ENCODE measurements at places on chromosomes 16 and 17.

GRCh38 chr17:2319051-2319450 is 15.3 kb downstream of the SRR start:
- no peak for DNase-seq

- DNase-seq, result no peak
Observed at GRCh38 chr16:80718480-80719220, 85.7 kb downstream of the CDYL2 start.

DNA sequence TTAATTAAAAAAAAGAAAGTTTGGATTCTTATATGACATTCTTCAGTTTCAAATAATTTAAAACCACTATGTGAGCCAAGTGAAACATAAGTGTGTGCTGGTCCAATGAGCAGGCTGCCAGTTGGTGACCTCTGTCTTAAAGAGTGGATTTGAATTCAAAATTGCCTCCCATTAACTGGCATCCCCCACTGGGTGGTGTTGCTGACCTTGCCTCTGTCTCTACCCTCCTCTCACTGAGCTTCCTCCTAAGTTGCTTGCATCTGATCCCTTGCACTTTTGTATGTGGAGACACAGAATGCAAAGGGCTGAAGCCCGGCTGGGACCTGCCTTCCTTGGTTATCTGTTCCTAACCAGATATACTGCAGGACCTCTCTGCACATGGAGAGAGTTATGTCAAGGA is 160.6 kb downstream of the CYLD start:
- DNase-seq, result no peak

DNA sequence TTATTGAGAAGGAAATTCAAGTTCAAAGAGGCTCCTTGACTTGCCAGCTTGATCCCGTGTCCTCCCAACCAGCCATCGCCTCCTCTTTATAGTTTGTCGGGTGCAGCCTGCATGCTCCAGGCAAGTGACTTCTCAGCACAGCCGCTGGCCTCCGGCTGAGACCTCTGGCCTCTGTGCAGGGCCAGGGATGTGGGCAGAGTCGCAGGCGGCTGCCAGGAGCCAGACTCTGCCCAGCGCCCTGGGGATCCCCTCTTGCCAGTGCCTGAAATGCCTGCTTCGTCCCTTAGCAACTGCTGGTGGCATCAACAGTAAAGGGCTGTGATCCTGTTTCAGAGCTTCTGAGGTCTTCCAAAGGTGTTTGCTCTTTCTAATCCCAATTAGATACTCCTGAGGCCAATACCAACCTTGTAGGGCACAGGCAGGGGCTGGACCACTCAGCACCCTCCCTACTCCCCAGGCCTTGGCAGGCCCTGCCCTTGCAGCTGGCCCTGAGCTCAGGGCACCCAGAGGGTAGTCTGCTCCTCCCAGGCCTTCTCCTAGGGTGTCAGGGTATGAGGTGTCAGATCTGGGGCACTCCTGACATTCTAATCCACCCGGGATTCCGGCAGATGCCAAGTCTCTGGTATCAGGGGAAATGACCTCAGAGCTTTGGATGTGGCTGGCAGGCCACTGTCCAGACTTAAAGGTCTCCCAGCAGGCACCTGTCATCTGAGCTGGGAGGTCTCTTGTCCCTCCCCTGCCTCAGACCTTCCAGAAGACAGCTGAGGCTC is 68.0 kb upstream of the SIAH1 start:
- no peak for DNase-seq

GRCh38 chr16:57479976-57480753 is 6.1 kb downstream of the DOK4 start:
- no peak for DNase-seq

GRCh38 chr17:12222392-12222791 is 201.7 kb downstream of the MAP2K4 start:
- DNase-seq, result no peak

DNA sequence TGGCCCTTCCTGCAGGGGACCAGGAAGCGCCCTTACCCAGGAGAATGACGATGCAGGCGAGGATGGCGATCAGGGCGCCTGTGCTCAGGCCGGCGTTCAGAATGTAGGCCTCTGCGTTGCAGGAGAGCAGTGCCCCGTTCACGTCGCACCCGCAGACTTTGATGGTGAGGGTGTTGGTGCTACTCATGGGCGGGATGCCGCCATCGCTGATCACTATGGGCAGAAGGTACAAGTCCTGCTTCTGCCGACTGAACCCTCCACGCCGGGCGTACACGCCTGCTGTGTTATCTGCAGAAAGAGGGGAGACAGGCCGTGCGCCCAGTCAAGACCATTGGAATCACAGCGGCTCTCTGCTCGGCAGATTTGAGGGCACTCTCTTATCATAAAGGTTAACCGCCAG is 171.1 kb downstream of the CDH11 start:
- no peak for DNase-seq

DNA sequence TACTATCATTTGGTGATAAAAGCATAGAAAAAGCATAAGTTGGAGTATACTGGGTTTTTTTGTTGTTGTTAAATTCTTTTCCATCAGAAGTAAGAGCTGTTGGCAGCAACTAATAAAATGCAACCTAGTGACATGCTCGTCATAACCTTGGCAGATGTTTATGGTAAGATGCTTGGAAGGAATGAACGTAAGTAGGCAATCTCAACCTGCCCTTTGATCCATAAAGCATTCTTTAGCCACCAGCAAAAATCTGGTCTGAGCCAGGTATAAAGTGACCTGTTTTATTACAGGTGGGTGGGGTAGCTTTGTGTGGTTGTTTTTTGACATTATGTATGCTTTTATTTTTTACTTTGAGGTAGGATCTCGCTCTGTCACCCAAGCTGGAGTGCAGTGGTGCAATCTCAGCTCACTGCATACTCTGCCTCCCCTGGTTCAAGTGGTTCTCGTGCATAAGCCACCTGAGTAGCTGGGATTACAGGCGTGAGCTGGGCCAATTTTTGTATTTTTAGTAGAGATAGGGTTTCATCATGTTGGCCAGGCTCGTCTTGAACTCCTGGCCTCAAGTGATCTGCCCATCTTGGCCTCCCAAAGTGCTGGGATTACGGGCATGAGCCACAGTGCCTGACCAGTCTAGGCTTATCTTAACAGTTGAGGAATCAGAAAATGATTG is 22.0 kb downstream of the WSB1 start:
- no peak for DNase-seq

DNA sequence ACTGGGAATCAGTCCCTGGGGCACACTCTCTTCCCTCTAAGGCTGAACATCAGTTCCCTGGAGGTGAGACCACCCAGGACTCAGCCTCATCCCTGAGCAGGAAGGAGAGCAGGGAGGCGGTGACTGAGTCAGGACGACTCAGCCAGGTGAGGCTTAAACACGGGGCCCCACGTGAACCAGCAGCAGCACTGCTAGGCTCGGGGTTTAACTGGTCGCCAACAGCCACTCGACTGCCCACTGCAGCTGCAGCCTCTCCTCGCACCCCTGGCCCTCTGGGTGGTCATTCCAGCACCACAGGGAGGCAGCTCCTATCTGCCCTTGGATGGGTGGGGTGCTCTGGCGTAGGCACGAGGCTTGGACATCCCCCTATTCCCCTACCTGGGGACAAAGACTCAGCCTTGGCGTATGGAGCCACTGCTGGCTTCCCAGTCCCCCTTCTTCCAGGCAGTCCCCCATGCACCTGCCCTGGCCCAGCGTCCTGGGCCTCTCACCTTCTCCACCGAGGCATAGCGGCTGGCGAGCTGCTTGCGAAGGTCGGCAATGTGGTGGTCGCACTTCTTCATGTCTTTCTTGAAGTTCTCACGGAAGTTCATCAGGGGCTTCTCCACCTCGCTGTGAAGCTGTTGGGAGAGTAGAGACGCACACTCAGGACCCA is 21.2 kb upstream of the RCVRN start:
- no peak for DNase-seq

DNA sequence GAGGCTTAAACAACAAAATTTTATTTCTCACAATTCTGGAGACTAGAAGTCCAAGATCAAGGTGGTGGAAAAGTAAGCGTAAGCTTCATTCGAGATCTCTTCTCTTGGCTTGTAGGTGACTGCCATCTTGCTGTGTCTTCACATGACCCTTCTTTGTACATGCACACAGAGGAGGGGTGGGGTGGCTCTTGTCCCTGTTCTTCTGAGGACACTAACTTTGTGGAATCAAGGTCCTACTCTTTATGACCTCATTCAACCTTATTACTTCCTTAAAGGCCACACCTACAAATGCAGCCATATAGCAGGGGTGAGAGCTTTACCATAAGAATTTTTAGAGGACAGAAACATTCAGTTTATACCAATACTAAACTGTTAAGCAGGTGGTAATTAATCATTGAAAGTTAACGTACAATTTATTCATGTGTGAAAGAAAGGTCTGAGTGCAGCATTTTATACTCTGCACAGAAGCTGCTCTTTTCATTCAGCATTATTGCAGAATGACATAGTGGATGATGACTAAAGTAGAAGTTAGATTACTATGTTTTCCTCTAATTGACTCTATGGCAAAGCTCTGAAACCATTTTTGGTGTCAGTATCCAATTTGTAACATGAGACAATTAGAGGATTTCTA is 139.9 kb upstream of the HLF start:
- no peak for DNase-seq

GRCh38 chr16:25148568-25149215 is 37.1 kb downstream of the LCMT1 start:
- DNase-seq, result peak; percentile 3

GRCh38 chr16:55513616-55514015 is 4.7 kb downstream of the LPCAT2 start:
- no peak for DNase-seq

- no peak for DNase-seq
Observed at GRCh38 chr16:50466170-50466569, 82.0 kb upstream of the NKD1 start.

- peak; percentile 74 for DNase-seq
Observed at GRCh38 chr17:64028874-64029464, 8.5 kb upstream of the ICAM2 start.

GRCh38 chr16:27526180-27526579 is 23.5 kb downstream of the GTF3C1 start:
- no peak for DNase-seq

DNA sequence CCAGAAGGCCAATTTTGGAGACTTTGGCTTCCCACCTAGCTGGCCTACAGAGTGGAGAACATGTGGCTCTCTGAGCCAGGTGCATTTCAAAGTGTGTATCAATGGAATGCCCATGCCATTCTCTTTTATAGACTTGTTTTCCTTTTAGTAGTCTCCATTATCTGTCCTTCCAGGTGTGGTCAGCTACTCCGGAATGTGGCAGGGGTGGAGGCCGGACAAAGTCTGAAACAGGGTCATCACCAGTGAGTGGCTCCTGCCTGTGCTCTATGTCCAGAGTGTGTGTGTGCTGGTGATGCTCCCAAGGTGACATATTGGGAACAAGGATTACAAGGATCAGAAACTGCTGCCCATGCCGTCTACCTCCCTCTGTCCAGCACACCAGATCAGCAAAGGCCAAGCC is 3.8 kb upstream of the TMEM220 start:
- DNase-seq, result no peak

DNA sequence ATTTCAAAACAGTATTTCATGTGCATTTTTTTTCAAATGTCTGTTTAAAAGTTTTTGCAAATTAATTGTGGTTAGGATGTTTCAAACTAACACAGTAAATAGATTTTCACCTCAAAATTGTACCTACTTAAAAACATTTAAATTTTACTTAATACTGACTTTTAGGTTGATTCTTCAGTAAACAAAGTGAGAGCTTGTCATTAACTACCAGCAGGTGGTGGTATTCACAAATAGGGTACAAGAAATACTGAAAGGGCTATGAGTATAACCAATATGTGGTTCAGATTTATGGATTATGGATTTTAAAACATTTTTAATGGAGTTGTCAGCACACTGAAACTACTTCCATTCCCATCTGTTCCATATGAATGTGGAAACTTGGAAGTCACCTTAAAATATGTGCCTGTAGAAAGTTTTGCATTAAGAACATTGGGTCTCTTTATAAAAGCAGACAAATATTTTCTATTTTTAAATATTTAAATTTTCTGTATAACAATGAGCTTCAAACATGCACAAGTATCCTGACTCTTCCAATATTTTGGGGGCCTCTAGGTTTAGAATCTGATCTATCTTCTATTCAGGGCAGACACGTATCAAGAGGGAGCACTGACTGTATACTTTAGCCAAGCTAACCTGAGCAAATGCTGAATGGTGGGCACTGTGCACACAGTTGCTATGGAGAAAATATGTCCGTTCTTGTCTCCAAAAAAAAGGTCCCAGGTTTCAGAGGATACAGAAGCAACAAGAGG is 155.6 kb downstream of the SNX11 start:
- DNase-seq, result no peak

GRCh38 chr17:32569171-32570080 is 82.6 kb downstream of the CDK5R1 start:
- DNase-seq, result no peak

GRCh38 chr16:6206080-6206479 is 1108.5 kb upstream of the EEF2KMT start:
- no peak for DNase-seq

- DNase-seq, result peak; percentile 45
Observed at GRCh38 chr16:79597277-79598062, 3.1 kb downstream of the MAF start.

- DNase-seq, result peak; percentile 30
Observed at GRCh38 chr17:45336390-45337182, 19.8 kb upstream of the MAP3K14 start.

DNA sequence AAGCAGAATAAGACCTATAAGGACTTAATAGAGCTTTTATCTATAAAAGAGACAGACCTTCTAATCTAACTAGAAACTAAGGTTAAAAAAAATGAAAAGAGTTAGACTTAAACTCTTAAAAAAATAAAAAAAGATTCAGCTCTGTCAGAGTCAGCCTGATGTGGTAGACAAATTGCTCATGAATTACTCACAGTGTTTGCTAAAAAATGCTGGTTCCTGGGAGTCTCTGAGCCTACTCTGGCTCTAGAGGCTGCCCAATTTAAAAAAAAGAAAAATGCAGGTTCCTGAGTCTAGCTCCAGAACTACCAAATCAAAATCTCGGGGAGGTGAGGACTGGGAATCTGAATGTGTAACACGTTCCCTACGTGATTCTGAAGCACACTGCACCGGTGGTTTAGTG is 18.1 kb downstream of the SOST start:
- DNase-seq, result no peak

GRCh38 chr16:84918006-84918909 is 93.1 kb downstream of the ZDHHC7 start:
- DNase-seq, result no peak

- DNase-seq, result peak; percentile 3
Observed at GRCh38 chr17:28646039-28646754, 1.2 kb upstream of the BLTP2 start.

DNA sequence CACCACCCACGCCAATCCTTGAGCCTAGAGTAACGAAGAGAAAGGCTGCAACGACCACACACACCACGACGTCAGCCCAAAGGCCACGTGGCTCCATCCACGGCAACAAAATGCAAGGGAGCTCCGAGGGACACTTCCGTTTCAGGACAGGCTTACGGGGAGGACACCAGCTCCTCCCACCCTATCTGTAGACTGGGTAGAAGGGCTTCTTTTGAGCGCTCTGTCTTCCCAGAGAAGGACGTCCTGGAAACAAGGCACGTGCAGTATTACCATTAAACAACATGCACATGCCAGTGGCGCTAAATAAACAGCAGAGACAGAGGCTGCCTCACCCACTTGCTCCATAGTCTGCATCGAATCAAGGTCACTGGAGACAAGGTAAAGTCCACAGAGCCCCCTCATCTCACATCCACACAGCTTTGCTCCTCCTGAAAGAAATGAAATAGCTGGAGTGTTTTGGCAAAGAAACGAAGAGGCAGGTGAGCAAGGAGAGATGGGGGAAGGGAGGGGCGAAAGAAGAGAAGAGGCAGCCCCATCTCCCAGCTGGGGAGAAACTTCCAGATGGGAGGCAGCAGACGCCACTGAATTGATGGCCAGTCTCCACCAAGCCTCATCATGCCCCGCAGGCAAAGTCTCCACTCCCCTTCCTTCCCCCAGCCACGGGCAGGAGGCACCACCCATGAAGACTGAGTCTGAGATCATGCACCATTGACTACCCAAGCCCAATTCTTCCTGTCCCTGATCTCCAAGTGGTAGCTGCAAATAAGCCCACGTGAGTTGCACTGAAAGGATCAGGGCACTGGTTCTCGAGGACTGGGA is 24.0 kb downstream of the ZFHX3 start:
- DNase-seq, result no peak

Measured in eye (tissue), 1 donor.